GM23248 (cell line): ENCODE measurements at places on chromosomes 5 and 9.

DNA sequence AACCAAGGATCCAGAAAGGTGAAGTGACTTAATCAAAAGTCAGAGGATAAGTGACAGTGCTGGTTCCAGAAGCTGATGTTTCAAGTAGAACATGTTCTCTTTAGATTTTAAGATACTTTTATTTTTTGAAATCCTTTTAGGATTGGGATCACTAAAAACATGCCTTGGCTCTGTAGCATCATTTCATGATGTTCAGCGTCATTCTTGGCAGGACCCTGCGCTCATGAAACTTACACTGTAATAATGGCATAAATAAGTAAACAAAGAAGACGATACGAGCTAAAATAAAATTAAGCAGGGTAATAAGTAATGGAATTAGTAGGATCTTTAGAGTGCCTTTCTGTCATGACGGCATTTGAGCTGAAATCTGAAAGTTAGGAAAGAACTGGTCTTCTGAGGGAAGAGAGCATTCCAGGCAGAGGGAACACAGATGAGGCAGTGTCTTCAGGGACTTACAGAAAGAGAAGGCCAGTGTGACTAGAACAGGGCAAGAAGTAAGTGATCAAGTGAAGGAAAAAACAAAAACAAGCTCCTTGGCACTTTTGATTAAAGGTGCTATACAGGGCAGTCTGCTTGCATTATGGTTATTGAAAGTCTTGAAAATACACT lies 19.9 kb downstream of the CTNNA1 start:
- peak; percentile 43 for DNase-seq

DNA sequence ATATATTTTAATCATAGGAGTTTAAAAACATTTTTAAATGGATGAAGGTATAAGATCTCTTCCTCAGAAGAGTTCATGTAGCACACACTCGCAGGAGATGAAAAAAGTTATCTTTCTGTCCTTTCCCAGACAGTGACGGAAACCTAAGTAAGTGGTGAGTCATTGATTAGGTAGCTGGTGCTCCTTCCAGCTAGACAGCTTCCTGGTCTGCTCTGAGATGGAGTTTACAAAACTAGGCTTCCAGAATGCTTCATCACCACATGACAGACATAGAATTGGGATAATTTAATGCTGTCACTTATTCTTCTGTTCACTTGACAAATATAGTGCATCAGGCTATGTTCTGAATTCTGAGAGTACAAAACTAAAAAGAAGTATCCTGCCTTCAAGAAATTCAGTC lies 2393.0 kb upstream of the C9orf72 start:
- DNase-seq = no peak

- no peak for DNase-seq
Observed at GRCh38 chr5:112390327-112390726, 28.8 kb downstream of the EPB41L4A start.

GRCh38 chr9:88814577-88814976 lies 176.7 kb upstream of the S1PR3 start:
- peak; percentile 94 for DNase-seq

- no peak for DNase-seq
Observed at GRCh38 chr9:124479947-124480620, 27.1 kb downstream of the NR5A1 start.

- DNase-seq = peak; percentile 24
Observed at GRCh38 chr9:73869264-73869663, 627.9 kb upstream of the RORB start.

- DNase-seq = no peak
Observed at GRCh38 chr9:8244505-8245092, 445.0 kb upstream of the DMAC1 start.
